H4 (cell line): ENCODE measurements at places on chromosomes 11 and 22. TPM values are rescaled to one million over a fixed set of nuclear protein-coding genes. Genes with fewer than 3 reads are reported as not detected.

Gene NTM
- total RNA-seq: 3.1 and 6.7 TPM in 2 replicates

Gene OR8G5
- total RNA-seq: not detected in 2 replicates

Gene FGF19
- 0.17 TPM in 1 of 2 replicates, not detected in the other for total RNA-seq

Gene KRTAP5-2
- not detected in 2 replicates for total RNA-seq

Gene LARGE2
- not detected in 2 replicates for total RNA-seq

Gene SAA2
- not detected in 2 replicates for total RNA-seq

Gene SHANK2
- not detected in 2 replicates for total RNA-seq

Gene C11orf52
- total RNA-seq: not detected in 2 replicates

Gene FLRT1
- total RNA-seq: 0.80 and 1.4 TPM in 2 replicates

Gene MRGPRF
- total RNA-seq: not detected in 2 replicates

Gene TNNT3
- total RNA-seq: not detected in 2 replicates

Gene GAB4
- not detected in 2 replicates for total RNA-seq
